ENCODE measurements at places on chromosomes 7 and 10.

- DNase-seq = no peak
Measured at GRCh38 chr7:37495574-37496184, 47.0 kb upstream of the ELMO1 start.

GRCh38 chr7:156610130-156610529 is 30.4 kb upstream of the RNF32 start:
- no peak for DNase-seq

GRCh38 chr10:10587744-10588393 is 429.8 kb upstream of the CELF2 start:
- no peak for DNase-seq

DNA sequence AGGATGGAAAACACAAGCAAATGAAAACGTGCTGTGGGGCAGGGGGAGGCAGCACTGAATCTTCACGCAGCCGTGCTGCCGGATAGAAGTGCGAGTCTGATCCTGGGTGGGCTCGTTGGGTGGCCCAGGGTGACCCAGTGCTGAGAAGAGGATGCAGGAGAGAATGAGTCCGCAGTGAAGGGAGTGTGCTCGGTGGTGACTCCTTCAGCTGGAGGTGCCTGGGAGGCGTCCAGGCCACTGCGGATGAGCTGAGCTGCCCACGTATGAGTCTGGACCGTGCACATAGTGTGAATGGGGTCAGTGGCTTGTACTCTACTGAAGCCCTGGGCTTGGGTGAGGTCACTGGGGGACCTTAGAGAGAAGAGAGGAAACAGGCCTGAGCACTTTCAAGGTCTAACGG is 190.0 kb upstream of the MGMT start:
- no peak for DNase-seq

DNA sequence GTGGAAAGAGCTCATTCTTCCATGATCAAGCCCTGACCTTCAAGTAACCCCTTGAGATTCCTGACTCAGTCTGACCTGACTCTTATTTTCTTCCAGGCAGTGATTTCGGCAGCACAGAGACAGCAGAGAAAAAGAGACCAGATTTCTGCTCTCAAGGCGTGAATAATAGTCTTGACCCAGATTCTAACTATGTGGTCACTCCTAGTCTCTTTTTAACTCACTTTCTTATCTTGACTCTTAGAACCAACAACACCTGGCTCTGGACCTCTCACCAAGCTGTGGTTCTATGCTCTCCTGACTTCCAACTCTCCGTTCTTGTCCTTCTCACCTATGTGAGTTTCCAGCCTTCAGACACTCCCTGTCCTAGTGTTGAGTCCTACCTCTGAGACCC is 36.9 kb upstream of the KDM7A start:
- no peak for DNase-seq

- no peak for DNase-seq
Measured at GRCh38 chr10:122861711-122862161, 16.1 kb upstream of the CUZD1 start.

DNA sequence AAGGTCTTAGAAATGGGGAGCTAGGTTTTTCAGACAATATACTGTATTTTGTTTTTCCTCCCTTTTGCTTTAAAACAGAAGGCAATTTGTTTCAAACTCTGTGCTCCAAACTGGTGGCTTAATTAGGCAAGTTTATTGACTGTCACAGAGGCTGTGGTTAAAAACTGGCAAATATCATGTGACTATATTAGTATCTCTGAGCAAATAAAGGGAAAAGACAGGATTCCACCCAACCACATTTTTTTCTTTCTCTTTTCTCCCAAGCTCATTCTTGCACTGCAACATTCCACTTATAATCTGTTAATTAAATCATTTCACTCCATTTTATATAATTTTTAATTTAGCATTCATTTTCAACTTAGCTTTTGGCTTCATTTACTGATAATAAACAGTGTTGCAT is 615.8 kb downstream of the AUTS2 start:
- no peak for DNase-seq

- DNase-seq = no peak
Measured at GRCh38 chr7:139682136-139683013, 95.4 kb downstream of the HIPK2 start.

GRCh38 chr7:143085109-143085508 is 33.0 kb downstream of the OR6V1 start:
- DNase-seq = no peak

DNA sequence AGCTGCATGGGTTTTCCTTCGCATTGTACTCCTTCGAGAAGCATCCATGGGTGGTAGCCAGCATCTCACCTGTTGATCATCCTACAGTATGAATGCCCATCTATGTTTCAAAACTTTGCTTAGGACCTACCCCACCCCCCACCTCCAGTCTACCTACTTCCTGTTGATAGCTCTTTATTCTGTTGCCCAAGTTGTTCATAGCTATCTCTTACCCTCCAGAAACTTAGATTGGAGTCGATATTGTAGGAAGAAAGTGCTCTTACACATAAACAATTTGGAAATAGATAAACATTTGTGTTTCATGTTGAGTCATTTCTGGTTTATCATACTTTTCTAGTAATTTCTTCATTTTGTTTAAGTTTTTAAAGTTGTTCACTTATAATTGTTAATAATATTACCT is 90.1 kb downstream of the FAS start:
- DNase-seq = no peak

- DNase-seq = no peak
Measured at GRCh38 chr10:30160271-30160982, 101.0 kb upstream of the JCAD start.

GRCh38 chr7:44713680-44714335 is 34.8 kb upstream of the ZMIZ2 start:
- no peak for DNase-seq

GRCh38 chr7:153030976-153031375 is 271.4 kb downstream of the ACTR3B start:
- DNase-seq = no peak

- no peak for DNase-seq
Measured at GRCh38 chr10:13526948-13527863, 1.6 kb downstream of the BEND7 start.

DNA sequence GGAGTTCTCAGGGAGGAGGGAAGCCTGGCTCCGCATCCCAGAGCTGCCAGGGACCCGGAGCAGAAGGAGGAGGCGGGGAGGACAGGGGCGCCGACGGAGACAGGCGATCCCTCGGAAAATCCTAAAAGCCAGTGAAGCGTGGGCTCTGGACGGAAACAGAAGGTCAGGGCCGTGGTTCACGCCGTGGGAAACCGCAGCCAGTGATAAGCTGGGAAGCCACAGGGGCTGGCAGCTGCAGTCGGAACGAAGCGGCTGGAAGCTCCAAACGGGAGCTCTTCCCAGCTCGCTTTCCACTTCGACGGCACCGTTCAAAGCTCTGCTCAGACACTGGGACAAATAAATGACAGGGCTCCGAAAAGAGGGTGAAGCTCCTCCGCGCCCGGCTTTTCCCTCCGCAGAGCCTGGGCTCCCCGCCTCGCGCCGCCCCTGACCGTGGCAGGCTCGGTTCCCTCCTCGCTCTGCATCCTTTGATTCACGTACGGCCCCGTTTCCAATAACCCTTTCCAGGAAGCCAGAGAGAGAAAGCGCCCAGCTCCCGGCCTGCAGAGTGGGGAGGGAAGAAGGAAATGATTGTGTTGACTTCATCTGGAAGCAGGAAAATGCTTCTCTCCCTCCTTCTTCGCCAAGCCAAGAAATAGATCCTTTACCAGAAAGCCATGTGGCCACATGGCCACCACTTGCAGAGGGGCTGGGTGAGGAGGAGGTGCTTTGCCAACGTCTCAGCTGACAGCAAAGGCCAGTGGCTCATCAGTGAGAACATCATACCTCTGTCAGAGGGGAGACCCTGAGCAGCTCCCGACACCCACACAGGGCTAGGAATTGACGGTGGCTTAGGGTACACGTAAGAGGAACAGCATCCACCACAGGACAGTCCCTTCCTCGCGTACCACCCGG is 57.4 kb downstream of the ADRB1 start:
- DNase-seq = no peak

DNA sequence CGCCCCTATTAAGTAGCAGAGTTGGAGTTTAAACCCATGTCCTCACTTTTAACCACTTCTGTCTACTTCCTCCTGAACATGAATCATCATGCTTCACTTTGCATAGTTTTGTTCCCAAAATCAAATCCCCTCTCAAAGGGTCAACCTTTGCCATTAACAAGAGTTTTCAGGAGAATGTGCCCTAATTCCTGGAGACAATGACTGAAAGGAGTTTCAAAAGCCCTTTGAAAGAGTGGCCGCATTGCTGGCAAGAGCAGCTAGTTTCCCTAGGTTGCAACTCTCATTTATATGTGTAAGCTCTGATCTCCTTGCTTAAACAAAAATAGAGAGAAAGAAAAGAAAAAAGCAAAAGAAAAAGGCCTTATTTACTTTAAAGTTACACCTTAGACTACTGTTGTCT is 9.2 kb downstream of the LGI1 start:
- DNase-seq = no peak

DNA sequence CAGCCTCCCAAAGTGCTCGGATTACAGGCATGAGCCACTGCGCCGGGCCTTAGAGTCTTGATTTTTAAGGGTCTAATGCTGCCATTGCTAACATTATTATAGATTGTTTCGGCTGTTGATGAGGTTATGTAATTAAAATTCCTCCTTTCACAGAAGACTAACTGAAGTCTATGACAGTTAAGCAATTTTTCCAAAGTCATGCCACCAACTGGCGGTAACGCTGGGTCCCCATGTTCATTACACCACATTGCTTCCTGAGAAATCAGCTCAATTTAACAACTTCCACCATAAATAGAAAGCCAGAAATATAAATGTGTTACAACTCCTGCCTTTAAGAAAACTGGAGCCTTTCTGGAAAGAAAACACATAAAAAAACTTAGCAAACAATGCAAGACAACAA is 3.5 kb downstream of the ERLIN1 start:
- DNase-seq = no peak

DNA sequence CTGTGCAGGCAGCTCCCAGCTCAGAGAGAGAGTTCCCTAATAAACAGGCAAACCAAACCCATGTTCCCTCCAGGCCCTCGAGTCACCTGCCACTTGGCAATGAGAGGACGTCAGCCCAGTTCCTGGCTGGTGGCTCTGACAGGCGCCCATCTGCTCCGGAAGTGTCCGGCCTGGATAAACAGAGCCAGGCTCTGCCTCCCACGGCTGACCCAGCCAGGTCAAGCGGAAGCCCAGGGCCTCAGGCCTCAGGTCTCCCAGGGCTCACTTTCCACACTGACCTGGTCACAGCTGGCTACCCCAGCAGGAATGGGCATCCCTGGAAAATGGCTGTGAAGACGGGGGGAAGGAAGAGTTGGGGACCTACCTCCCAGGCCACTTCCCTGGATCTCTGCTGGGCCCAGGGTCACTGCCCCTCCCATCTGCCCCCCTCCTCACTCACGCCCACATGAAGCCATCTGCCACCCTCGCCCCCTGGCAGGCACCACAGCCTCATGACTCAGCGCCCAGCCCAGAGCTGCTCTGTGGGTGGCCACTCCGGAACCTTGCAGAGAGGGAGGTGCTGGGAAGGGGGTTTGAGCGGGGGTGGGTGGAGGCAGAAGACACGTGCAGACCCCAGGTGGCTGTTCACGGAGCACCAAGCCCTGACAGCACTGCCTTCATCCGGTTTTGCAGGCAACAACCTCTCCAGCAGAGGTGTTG is 37.4 kb upstream of the DUSP5 start:
- no peak for DNase-seq

DNA sequence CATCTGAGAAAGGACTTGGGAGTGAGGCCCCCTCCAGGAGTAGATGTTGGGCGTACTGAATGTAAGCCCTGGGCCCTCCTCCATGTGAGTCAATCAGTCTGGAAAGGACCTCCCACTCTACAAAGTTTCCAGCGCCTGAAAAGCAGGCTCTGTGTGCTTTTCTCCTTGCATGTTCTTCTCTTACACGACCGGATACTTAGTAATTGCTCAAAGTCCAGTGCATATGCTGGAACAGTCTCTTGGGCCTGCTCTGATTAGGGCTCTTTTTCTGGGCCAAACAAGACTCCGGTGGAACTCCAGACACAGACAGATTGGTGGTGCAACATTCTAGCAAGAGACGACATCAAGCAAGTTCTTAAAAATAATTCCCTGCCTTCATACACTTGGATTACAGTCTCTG is 38.3 kb upstream of the RAPGEF5 start:
- no peak for DNase-seq

DNA sequence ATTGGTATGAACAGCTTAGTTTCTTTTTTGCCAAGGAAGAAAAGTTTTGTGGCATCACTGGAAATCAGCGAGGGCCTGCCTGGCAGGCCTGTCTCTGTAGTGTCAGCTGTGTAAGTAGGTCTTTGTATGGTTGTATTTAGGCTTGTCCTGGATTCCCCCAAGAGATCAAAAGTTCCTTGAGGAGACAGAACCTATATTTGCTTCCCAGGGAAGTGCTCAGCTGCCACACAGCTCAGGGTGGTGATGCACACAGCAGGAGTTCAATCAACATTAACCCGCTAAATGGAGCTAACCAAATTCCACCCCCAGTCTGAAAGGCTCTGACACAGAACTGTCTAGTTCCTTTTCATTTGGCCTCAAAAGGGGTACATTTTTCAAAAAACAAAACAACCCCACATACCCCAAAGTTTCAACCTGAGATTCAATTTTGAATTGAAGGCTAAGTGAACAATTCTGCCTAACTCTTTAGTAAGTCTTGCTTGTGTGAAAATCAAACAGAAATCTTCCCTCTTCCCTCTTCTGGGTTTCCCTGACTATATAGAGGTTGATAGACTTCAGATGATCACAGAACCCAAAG is 124.4 kb downstream of the CLEC2L start:
- DNase-seq = no peak

DNA sequence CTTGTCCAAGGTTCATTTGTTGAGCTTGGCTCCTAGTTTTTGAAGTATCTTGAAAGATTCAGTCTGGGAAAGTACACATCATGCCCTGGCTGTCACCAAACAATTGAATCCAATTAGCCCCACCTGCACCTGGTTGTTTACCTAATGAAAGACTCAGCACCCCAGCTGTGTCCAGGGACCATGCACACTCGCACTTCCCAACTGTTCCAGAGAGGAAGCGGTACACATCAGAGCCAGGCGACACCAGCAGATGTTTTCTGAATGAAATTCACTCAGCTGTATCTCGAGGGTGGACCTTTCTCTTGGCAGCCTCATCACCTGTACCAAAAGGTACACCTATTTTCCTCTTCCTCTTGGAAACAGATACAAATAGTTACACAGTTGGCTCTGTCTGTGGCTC is 216.4 kb upstream of the LRGUK start:
- no peak for DNase-seq

DNA sequence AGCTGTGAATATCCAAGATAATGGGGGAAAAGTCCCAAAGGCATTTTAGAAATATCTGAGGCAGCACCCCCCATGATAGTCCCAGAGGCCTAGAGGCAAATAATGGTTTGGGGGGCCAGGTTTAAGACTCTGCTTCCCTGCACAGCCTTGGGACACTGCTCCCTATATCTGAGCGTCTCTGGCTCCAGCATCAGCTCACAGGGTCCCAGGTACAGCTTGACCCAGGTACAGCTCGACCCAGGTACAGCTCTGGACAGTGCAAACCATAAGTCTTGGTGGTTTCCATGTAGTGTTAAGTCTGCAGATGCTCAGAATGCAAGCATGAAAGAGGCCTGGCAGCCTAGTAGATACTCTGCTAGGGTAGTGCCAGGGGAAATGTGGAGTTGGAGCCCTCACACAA is 47.0 kb upstream of the VWDE start:
- no peak for DNase-seq
